ENCODE measurements at places on chromosomes 16 and 17.

DNA sequence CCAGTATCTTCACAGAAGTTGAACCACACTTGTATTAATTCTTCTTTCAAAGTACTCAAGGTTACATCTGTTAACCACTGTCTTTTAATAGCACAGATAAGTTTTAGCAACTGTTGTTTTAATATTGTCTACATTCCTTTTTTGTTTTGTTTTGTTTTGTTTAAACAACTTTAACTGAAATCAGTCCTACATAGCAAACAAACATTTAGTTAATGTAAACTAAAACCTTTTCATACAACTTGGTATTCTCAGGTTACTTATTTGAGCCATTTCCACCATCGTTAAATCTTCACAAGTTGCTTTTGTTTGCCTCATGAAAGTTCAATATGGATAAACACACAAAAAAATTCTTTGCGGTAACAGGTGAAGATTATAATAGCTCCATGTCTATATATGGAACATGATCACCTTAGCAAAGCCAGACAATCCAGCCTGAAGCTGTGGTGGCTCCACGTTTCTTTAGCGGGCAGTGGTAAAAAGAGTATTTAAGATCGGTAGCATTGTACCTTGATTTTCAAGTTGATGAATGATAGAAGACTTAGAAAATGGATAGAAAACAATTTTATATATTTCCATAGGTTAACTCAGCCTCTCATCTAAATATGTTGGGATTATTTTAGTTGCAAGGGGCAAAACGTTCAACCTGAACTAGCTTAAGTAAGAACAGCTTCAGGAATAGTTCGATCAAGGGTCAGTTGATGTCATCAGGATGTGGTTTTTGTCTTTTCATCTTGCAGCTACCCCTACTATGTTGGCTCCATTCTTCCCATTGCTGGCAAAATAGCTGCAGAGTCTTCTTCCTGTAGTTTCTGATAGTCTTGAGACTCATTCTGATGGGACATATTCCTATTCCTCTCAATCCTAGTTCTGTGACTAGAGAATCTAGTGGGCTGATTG lies 182.8 kb downstream of the FTO start:
- DNase-seq, result no peak

GRCh38 chr16:31474773-31475738 lies 3.1 kb downstream of the TGFB1I1 start:
- DNase-seq, result no peak

GRCh38 chr16:66367968-66368891 lies 1.7 kb downstream of the CDH5 start:
- no peak for DNase-seq

GRCh38 chr16:85735946-85736345 lies 14.9 kb downstream of the C16orf74 start:
- DNase-seq, result no peak

DNA sequence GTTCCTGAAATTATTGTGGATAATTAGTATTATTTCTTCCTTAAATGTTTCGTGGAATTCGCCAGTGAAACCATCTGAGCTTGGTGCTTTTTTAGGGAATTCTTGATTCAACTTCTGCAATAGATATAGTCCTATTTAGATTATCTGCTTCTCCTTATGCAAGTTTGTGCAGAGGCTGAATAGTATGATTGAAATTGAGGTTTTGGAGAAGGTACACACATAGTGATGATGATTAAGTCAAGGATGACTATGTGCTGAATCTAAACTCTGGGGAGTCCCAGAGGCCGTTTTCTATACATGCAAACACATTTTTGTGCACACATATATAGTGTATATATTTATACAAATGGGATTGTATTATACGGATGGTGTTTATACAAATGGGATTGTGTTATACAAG lies 5.2 kb upstream of the MYH4 start:
- DNase-seq, result no peak

- no peak for DNase-seq
These were observed 4.6 kb upstream of the TAF15 start for GRCh38 chr17:35804658-35805192.

GRCh38 chr16:72191551-72191950 lies 19.6 kb upstream of the PMFBP1 start:
- no peak for DNase-seq

All from activated CD8-positive, alpha-beta memory T cell treated with anti-CD3 and anti-CD28 coated beads, Interleukin-2, amount 50 U/mL, for 4 hours (primary cell).